H4 (cell line): ENCODE measurements at places on chromosomes 2 and 18.

DNA sequence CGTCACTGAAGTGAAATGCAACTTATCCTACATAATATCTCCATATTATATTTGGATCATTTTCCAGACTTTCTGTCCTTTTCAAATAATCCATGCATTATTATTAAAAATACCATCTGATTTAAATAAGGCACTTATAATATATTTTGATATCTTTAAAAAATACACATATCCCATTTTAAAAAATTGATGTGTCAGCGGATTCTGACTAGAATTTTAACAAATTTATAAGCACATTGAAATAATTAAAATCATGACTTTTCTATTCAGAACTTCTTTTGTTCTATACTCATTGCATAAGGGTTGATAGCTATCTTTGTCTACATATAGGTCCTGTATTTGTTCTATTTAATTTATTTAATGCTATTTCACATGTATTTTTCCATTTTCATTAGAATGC is 199.0 kb upstream of the DSEL start:
- no peak for DNase-seq

- no peak for DNase-seq
These were observed 99.5 kb downstream of the TCF4 start for GRCh38 chr18:55488473-55488872.

- DNase-seq = no peak
These were observed 39.3 kb downstream of the MAP3K2 start for GRCh38 chr2:127348426-127349000.

DNA sequence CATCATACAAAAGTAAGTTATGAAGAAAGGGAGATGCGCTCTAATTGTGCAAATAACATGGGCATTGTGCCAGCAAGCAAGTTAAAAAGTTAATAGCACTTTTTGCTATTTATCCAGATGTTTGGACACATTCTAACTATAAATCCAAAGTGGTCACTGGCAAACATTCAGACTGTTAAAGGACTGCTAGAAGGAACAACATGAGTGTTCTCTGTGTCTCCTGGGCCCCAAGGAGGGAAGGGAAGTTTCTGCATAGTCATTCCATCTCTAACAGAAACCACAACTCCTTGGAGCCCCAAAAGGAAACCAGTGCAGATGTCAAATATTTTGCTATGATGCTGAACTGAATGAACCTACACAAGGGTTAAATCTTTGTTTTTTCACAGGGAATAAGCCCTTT is 213.3 kb upstream of the HNRNPA3 start:
- peak; percentile 63 for DNase-seq

- DNase-seq = no peak
These were observed 33.2 kb downstream of the SPOPL start for GRCh38 chr2:138534791-138535190.

GRCh38 chr18:62690236-62690815 is 25.0 kb upstream of the PHLPP1 start:
- DNase-seq = no peak

DNA sequence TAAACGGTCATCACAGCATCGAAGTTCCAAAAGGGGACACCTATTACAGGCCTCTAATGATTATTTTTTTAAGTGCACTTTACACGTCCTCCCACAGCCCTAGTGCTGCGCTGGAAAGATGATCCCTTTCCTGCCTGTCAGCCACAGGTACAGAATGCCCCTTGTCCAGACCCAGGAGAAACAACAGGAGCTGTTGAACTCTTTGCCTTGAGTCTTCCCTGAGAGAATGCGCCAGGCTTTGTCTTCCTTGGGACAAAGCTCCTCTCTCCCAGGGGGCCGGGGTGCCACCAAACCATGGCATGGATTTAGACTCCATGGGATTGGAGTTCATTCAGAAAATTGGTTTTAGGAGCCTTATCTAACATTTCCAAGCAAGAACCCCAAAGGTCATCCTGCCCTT is 319.0 kb upstream of the SOX11 start:
- no peak for DNase-seq

GRCh38 chr2:190334479-190335224 is 8.7 kb upstream of the INPP1 start:
- DNase-seq = no peak

DNA sequence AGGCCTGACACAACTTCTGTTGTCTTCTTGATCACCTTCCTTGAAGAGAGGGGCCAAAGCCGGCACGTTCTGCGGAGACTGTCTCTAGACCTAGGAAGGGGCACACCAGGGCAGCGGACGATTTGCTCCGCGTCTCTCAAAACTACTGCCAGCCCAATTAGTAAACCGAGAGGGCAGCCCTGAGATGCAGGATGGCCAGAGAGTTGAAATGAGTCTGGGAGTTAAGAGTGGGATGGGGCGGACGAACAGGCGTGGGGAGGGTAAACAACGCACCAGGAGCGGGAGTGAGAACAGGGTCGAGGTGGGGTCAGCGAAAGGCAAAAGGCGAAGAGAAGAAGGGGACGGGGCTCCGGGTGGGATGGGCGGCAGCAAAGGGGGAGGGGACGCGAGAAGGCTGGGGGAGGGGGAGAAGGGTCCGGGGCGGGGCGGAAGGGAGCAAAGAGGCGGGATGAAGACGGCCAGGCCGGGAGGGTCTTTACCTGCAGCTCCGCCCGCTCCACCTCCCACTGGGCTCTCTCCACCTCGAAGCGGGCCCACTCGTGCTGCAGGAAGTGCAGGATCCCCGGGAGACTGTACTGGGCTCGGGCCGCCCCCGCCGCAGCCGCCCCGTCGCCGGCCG is 476 bp downstream of the STRN start:
- DNase-seq = no peak

DNA sequence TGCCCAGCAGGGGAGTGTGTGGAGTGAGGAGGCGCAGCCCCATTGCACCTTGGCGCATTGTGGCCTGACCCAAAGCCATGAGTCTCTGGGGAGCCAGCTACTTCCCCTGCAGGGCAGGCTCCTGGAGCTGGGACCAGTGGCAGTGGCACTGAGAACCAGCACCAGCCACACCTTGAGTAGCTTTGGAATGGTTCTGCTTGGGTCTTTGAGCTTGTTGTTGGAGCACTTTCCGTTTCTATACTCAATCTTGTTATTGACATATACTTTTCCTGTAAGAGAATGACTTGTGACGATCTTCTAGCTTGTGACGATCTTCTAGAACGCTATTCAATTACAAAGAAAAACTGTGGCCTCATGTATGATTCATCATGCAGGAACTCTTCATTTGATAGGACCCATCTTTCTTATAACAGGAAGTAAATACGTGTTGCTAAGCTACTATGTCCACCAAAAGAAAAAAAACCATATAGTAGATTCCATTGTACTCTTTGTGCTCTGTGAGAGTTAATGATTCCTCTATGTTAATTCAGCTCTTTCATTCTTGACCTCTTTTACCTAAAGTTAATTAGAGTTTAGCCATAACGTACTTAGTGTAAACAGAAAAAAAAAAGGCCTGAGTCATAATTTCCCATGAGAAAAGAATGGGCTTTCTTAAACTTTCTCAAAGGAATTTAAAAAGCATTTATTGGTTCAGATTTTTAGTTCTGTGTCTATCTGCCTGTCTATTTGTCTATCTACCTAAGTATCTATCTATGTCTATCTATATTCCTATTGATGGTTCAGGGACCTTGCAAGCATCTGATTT is 113.1 kb downstream of the GATA6 start:
- DNase-seq = peak; percentile 95

- no peak for DNase-seq
These were observed 131.5 kb downstream of the MAIP1 start for GRCh38 chr2:200086911-200087310.

DNA sequence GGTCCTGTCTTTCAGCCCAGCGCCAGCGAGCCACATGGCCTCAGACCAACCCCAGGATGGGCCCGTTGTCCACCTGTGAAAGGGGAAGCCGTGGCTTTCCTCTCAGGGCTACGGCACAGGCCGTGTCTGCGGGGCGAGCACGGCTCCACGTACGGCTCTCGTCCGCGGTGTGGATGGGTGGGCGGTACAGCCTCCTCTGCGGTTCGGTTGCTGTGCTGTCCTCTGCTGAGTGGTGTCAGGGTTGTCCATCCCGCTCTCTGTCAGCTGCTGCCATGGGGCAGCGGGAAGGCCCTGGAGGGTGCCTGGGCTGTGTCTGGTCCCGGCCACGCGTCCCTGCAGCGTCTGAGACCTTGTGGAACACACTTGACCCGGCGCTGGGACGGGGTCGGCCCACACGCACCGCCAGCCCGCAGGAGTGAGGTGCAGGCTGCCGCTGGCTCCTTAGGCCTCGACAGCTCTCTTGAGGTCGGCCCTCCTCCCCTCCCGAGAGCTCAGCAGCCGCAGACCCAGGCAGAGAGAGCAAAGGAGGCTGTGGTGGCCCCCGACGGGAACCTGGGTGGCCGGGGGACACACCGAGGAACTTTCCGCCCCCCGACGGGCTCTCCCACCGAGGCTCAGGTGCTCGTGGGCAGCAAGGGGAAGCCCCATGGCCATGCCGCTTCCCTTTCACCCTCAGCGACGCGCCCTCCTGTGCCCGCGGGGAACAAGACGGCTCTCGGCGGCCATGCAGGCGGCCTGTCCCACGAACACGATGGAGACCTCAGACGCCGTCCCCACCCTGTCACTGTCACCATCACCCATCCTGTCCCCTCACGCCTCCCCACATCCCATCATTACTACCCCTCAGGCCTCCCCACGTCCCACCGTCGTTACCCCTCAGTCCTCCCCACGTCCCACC is 128.7 kb downstream of the NFATC1 start:
- no peak for DNase-seq
